ENCODE measurements at places on chromosomes 4 and X.

- DNase-seq: no peak
Measured at GRCh38 chr4:88285235-88285653, 883 bp upstream of the PPM1K start.

DNA sequence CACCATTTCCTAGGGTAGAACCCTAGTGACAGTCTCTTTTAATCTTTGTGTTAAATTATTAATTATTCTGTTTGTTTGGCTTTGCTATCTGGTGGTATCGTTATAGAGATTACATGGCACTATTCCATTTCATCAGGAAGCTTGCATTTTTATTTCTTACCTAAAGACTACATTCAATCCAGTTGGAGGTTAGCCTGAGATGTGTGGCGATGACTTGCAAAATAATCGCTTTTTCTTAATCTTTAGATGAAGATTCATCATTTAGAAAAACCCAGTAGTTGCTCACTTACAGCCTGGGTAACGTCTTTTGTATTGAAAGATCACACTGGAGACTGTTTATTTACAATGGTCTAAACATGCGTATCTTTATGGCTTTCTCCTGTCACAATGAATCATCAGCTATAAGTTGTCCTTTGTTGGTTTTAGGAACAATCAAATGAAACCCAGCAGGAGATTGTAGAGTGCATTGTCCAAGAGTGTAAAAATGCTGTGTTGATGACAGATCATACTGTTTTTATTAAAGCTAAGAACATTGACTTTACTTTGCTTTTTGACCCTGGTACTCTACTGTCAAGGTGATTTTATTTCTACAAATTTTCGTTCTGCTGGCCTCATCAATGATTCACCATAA is 281.7 kb upstream of the PITX2 start:
- DNase-seq: no peak

DNA sequence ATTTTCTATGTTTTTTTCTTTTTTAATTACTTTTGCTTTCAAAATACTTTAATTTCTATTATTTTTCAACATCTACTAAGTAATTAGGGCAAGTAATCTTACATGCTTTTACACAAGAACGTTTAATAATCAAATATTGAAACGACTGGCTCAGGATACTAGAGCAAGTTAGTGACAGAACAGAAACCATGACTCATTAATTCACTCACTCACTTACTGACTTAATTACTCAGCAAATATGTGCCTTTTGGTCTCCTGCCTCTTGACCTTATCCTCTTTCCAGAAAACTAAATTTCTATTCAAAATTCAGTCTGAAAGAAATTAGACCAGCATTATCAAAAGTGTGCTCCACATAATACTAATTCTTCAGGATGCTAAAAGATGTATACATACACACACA is 314.9 kb upstream of the TEX13C start:
- no peak for DNase-seq

GRCh38 chr4:16754104-16754503 is 144.3 kb downstream of the LDB2 start:
- no peak for DNase-seq

GRCh38 chrX:19188566-19188965 is 66.3 kb upstream of the ADGRG2 start:
- no peak for DNase-seq

GRCh38 chrX:108224727-108225621 is 133.4 kb downstream of the ATG4A start:
- no peak for DNase-seq

DNA sequence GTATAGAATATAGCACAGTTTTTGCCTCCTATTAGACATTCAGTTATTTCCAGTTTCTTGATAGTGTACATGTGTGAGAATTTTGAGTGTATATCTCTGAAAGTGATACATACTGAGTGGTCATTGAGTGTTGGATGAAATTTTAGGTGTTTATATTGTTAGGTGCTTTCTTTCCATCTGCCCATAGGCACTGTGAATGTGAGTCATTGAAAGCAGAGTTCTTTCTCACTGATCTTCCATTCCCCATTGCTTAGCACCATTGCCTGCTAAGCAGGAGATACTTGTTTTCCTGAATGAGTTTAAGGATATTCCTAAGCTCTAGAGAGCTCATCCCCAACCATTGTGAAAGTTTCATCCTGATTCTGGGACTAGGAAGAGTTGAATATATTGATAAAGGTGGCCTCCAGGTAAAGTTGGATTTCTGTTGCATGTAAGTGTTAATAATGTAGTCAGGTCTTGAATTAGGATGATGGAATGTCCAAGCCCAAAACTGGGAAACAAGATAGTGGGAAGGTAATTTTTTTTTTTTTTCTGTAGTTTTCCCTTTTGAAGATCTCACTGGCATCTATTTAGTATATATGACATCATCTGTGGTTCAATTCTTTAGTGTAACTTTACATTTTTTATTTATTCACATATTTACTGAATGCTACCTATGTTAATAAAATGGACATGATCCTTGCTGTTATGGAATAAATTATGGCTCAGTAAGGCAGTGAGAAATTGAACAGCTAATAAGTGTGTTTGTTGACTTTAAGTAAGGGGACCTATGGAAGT is 22.1 kb downstream of the UBE2K start:
- DNase-seq: no peak

DNA sequence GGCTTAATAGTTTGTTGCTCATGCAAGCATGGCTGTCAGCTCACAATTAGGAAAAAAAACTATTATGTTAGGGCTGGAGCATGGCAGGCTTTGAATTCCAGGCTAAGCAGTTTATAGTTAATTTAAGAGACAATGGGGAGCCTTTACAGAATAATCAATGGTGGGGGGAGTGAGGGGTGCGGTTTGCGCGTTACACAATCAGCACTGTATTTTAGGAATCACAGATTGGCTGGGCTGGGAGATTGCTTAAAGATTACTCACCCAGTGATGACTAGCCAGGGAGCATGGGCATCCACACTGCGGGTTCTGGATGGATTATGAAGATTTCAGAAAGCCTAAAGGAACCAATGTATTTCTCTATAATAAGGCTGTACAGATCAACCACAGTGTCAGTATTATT is 186.6 kb downstream of the SOX3 start:
- no peak for DNase-seq

DNA sequence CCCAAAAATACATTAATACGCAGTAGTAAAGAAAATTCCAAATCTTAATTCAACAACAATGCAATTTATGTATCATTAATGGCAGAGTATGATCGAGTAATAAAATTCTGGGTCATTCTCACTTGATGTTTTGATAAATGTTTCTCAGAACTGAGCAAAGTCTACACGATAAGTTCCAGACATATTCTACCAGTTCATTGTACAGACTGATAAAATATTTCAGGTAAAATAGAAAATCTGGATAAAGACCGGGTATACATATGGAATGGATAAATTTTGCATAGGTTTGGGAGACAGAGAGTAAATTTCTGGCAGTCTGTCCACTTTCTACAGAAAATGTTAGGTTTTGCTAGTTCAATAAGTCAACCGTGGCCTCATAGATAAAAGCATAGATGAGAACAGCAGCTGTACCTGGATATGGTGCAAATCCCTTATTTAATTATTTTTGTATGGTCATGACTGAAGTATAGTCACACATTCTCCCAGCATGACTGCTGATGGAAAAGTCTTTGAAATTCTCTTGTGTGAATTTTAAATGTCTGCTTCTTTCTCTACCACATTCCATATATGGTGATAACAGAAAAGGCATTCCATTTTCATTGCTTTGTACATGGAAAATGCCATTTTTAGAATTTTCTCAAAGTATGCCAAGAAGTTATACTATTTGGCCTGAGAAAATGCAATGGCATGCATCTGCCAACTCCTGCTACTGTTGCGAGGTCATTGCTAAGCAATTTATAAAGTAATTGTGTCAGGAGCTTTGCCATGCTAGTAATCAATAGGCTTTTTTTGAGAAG is 301.9 kb upstream of the ARSJ start:
- no peak for DNase-seq
